ENCODE measurements at places on chromosomes 6 and 20.

- no peak for DNase-seq
These were observed 47.9 kb upstream of the CCDC167 start for GRCh38 chr6:37547564-37548061.

GRCh38 chr6:161679980-161680538, 406.2 kb upstream of the AGPAT4 start:
- no peak for DNase-seq

DNA sequence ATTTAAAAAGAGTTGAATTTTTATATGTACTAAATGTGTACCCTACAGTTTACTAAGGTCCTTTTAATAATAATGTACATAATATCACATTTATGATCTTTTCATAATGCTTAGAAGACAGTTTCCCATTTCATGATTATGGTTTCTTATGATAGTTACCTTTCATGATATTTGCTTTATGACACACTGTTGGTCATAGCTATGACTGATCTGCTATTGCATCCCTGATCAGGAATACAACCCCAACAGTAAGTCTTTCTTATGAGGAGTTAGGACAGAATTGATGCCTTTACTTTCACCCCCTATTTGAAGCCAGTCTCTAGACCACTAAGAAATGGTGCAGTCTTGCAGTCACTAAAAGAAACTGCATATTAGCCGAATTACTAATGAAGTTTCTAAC, 31.0 kb downstream of the LCA5 start:
- DNase-seq: no peak

GRCh38 chr6:87917886-87918285, 129.8 kb upstream of the SPACA1 start:
- DNase-seq: no peak

DNA sequence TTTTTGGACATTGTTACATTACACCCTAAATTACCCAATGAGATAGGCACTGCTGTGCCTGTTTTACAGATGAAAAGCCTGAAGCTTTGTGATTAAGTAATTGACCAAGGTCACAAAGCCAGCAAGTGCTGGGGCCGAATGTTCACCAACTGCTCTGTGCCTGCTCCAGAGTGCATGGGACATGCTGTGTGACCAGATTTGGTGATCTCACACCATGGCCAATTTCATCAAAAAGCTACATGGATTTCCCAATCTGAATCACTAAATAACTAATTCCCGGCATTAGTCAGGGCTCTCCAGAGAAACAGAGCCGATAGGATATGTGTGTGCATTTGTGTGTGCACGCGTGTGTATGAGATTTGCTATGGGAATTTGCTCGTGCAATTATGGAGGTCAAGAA, 228.3 kb upstream of the ECI2 start:
- DNase-seq: no peak

DNA sequence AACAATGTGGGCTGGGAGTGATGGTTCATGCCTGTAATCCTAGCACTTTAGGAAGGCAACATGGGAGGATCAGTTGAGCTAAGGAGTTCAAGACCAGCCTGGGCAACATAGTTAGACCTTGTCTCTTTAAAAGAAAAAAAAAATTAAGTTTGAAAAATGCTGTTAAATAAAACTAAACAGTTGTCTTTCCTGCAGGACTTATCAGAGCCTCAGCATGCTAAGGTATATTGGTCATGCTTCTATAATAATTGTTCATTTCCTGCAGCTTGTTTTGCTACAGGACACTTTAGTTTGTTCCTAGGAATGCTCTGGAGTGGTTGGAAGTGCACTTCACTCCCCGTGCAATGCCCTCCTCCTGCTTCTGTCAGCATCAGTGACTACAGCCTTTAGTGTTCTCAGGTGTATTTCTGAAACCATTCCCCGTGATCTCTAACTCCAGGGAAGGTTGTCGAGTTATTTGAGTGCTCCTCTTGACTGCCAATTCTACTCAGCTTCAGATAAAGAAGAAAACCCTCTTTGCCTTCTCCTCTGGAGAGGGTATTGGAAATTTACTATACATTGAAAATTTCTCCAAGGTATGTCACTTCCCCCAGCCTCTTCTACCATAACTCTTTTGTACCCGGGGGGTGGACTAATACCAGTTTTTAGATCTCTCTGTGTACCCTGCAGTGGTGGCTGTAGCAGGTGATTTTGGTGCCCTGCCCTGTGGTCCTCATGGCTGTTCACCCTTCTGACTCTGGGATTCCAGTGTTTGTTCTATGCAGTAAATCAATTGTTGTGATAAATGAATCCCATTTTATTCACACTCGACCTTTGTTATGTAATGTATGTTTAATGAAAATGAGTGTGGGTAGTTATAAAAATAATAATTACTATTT, 33.8 kb downstream of the NHLRC1 start:
- DNase-seq: no peak

DNA sequence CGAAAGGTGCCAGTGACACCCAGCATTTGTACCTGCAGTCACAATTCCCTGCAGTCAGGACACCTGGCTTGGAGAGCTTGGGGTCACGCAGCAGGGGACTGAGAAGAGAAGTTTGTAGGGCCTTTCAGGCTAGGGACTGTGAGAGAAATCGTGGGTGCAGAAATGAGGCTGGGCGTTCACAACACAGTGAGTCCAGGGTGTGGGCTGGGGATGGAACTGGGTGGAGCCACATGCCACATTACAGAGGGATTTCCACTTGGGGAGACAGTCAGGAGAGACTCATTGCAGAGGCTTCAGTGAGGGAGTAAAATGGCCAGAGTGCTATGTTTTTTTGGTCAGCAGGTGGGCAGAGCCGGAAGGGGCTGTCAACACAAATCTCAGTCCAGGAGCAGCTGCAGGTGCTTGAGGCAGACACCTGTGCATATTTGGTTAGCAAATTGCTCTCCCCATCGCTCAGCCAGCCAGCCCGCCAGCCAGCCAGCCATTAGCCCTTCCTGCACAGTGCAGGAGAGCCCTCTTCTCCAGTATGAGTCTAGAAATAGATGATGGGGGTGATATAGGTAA, 7.4 kb downstream of the ITPR3 start:
- no peak for DNase-seq

GRCh38 chr20:44650771-44651433, 597 bp downstream of the ADA start:
- peak; percentile 32 for DNase-seq

- no peak for DNase-seq
These were observed 24.6 kb downstream of the SPATA2 start for GRCh38 chr20:49890471-49891361.

DNA sequence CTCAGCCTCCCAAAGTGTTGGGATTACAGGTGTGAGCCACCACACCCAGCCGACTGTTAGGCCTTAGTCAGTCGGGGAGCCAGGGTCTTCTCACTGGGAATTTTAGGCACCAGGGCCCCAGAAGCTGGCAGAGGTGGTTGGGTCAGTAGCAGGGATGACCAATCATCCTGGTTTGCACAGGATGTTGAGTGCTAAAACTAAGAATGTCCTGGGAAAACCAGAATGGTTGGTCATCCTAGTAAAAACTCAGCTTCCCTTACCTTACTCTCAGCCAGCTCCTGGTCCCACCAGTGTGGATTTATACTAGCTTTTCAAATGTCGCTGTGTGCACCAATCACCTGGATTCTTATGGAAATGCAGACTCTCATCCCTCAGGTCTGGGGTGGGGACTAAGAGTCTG, 31.8 kb downstream of the KCNG1 start:
- no peak for DNase-seq

- DNase-seq: no peak
These were observed 9.1 kb upstream of the YTHDF1 start for GRCh38 chr20:63225082-63225454.

DNA sequence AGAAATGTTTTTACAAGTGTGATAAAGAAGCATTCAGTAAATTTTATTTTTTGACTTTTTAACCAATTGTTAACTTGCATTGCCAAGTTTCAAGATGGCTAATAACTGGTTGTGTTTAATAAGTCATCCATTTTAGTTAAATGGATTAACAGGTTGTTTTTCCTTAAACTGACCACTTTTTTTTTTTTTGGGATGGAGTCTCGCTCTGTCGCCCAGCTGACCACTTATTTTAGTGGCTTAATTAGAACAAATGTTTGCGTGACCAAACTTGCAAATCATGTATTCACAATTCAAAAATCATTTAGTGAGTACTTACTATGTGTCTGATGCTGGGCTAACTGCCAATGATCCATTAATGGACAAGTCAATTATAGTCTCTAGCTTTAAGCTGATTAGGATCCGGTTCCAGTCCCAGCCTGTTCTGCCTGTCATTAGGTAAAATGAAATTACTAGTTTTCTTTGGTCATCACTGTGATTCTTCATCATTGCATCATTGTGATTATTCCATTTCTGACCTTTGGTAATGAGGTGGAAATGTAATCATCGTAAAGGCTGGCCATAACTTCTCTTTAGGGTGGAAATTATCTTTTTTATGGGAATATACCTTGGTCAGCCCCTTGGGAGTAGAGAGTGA, 729.2 kb upstream of the MARCKS start:
- DNase-seq: no peak

DNA sequence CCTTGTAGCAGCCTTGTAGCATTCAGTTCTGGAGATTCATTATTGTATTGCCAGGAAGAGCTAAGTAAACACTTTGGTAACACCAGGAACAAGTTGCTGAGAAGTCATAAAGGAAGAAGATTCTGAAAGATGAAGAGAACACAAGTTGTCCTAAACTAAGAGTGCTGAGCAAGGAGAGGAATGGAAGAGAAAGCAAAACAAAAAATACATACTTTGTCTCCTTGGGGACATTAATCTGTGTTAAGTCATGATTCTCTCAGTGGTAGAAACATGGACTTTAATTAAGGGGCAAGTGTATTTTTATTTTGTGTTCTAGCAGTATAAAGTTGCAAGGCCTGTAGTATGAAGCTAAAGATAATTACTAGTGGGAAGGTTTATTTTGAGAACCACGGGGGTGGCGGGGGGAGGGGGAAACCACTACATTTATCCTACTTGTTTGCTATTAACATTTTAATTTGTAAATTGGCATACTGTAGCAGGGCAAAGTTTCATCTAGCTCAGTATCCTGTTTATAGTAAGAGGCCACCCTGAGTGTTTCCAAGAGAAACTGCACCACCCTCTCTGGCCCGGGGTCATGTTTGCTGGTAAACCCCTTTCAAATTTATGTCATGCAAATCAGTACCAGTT, 463.0 kb downstream of the CDKAL1 start:
- no peak for DNase-seq

DNA sequence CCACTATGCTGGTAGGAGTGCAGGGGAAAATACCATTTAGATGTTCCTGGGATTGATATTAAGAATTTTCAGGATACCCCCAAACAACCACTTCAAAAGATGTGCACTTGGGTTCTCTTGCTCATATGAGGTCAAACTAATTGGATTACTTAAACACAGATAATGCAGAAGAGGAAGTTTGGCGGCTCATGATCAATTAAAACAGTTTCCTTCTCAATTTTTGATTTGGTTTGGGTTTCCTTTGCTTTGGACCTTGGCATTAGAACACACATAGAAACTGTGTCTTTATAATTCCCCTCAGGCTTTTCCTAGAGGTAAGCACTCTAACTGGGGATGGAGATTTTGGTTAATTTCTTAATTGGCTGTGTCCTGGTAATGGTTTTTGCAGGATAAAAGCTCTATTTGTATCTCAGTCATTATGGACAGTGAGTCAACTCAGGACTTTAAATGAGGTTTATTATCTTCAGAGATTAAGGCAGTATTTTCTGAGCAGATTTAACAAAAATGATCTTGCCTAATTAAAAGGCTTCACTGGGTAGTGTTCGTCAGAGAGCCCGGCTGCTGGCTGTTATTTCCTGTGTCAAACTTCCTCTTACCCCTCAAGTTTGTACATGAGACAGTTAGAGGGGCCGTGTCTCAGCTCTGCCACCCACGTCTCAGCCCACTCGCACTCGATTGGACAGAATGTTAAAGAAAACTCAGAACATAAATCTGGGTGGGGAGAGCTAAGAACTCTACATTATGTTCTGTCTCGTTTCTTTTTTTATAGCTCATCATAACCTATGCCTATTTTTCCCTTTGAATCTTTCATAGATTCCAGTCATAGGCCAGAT, 50.3 kb upstream of the PREP start:
- DNase-seq: peak; percentile 23

GRCh38 chr6:148758492-148758891, 11.7 kb downstream of the UST start:
- peak; percentile 84 for DNase-seq

DNA sequence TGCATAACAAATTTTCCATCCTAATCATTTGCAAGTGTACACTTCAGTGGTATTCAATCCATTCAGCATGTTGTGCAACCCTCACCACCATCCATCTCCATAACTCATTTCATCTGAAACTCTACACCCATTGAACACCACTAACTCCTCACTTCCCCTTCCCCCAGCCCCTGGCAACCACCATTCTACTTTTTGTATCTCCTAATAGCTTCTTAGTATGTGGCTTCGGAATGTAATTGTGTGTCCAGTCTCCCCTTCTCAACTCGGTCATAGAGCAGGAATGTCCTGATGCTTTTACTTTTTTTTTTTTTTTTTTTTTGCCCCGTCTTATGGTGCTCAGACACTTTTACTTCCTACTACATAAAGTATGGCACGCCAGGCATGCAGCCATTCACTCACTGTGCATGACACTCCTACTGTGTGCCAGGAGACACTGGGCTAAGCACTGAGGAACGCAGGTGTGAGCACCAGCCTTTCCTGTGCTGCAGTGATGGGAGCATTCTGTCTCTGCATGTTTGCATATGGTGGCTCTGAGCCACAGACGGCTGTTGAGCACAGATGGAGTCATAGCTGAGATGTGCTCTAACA, 15.3 kb downstream of the HCK start:
- no peak for DNase-seq

- no peak for DNase-seq
These were observed 96.4 kb upstream of the EPHA7 start for GRCh38 chr6:93515736-93516135.

GRCh38 chr6:31734247-31734820, 2.0 kb downstream of the CLIC1 start:
- DNase-seq: no peak

GRCh38 chr6:20572940-20573339, 38.7 kb downstream of the CDKAL1 start:
- no peak for DNase-seq

DNA sequence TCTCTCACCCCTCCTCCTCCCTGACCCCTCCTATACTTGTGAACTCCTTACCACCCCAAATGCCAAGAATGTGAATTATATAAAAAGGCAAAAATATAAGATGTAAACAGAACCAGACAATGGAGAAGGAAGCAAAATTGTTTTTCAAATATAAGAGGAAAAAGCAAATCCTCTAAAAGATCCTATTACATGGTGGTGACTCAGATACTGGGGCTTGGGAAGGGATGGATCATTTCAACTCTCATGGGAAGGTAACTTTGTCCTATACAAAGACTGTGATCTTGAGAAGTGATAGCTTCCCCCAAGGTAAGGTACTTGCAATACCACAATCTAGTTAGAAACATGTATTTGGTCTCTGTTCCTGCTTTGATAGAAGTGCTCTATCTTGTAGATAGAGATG, 24.6 kb upstream of the TNFRSF21 start:
- no peak for DNase-seq

DNA sequence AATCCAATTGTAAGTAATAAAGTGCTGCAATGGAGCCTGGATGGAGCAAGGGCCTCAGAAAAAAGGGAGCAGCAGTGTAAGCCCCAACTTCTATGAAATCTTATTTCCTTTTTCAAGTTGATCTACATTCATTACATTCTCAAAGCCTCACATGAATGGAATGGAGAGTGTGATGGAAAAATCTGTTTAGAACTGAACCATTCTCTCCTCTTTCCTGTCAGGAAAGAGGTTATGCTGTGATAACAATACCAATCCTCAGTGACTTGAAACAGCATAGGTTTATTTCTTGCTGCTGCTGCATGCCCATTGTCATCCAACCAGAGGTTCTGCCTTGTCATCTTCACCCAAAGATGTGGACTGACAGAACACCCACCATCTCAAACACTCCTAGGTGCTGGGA, 8.9 kb upstream of the OR2H2 start:
- no peak for DNase-seq

Measured in memory B cell (primary cell).